ENCODE measurements at places on chromosomes 3 and 15.

DNA sequence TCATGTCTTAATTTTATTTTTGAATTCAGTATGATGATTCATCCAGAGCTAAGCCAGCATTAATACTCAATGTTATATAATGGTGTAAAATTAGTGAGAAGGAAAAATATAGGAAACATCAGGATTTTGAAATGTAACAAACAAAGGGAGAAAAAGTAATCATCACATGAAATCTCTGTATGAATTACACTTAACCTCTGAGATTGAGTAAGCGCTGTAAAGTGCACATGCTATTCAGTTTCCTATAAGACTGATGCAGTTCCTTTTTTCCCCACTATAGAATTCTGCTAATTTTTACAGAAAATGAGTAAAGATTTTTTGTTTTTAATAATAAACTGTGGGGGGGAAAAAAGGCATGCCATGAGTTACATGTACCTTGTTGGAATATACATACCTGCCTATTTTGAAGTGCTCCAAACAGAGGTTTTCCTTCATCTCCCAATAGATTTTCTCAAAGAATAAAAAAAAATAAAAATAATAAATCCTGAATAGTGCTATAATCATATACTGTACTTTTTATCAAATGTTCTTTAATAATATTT lies 64.0 kb upstream of the TTBK2 start:
- DNase-seq, result no peak

- DNase-seq, result no peak
These were observed 4.3 kb downstream of the MAPK6 start for GRCh38 chr15:52023169-52023922.

GRCh38 chr15:58136731-58137130 lies 1.4 kb upstream of the AQP9 start:
- no peak for DNase-seq

- no peak for DNase-seq
These were observed 140.3 kb upstream of the NSMCE3 start for GRCh38 chr15:29409890-29410289.

- DNase-seq, result no peak
These were observed 10.2 kb upstream of the KLF15 start for GRCh38 chr3:126367316-126367805.

DNA sequence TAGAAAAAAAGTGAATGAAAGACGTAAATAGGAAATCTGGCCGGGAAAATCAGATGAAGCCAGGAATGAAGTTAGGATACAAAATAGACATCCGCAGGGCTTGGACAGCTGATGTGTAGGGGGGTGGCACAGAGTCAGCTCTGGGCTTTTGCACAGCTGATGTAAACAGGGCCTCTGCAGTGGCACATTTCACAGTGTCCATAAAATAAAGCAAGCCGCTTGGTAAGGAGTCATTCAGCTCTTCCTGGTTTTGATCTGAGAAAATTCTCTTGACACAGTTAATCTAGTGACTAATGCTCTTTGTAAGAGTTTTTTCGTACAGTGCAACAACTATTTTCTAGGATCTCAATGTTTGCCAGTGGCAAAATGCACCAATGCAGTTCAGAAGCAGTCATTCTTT lies 153.3 kb downstream of the USP13 start:
- DNase-seq, result no peak

GRCh38 chr3:63911509-63911872 lies 692 bp downstream of the SCAANT1 start:
- no peak for DNase-seq

DNA sequence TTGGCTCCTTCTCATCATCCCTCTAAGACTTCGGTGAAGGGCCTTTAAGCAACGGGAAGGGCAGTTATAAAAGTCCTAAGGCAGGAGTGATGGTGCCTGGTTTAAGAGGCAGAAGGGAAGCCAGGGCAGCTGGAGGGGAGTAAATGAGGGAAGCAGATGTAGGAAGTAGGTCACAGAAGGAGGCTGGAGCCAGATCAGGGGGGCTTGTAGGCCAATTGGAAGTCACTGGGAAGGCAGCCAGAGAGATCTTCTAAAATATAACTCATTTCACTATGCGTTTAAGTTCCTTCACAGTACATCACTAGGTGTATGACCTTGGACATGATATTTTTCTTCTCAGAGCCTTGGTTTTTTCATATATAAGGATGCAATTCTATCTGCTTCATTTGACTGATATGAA lies 94.7 kb downstream of the MYH15 start:
- no peak for DNase-seq

DNA sequence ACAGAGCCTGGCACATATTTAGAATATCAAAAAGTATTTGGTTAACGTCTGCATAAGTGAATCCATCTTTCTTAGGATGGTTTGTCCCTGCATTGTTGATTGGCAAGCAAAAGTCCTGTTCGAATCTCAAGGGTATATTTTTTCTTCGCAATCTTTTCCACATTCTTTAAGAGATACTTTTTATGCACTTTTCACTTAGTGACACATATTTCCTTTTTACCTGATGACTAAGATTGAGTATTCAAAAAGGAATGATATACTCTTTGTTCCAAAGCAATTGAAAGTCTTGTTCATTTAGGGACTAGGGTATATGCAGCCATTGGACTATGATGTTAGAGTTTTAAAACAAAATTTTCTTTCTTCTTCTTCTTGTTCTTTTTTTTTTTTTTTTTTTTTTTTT lies 349.9 kb downstream of the NLGN1 start:
- DNase-seq, result no peak

DNA sequence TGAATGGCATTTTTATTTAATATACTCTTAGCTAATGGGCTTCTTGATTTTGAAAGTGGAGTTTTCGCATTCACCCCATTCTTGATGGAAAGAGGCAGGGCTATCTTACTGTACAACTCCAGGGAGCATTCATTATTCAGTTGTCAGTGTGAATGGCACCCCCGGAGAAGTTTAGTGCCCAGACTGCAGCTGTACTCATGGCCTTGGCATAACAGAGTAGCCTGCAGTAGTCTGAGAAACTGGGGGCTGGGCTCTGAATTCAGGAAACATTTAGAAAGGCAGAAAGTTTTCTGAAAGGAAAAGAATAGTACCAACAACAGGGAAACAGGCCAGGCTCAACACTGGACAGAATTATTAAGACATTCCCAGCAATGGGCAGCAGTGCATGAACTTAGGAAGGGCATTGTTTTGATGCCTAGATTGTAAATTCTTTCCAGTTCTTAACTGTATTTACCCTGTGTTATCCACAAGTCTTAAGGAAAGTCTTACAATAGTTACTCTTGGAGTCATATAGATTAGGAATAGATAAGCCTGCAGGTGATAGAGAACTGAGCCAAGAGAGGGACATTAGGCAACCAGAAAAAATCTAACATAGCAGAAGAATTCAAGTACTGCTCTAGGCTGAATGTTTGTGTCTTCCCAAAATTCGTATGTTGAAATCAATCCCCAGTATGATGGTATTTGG lies 44.4 kb downstream of the TIPARP start:
- no peak for DNase-seq

DNA sequence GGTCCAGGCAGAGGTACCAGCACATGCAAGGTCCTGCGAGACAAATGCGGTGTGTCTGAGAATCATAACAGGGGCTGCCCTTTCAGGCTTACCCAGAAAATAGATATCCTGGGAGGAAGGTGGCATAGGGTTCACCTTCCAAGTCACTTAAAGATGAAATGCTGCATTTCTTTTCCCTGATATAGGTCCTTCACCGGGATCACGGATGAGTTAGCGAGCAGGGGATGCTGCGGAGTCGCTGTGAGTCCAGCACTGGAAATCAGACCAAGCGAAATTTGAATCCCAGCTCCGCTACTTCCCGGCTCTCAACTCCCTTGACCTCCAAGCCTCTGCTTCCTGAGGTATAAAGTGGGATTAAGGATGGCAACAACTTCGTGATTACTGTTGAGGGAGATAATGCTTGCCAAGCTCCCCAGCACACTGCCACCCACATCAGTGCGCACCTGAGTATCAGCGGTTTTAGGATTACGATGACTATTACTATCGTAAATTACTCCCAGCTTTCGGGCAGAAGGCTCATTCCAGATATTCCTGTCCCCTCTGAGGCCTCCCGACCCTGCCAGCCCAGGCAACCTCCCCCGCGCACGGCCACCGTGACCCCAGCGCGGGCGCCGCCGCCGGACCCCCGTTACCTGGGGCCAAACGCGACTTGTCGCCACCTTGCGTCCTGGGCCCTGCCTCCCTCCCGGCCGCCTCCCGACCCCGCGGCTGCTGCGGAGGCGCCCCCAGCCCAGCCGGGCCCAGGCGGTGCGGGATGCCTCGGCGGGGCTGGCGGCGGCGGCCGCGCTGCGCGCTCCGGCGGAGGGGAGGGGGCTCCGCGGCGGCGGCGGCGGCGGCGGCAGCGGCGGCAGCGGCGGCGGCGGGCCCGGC lies 589 bp upstream of the GPR27 start:
- no peak for DNase-seq

DNA sequence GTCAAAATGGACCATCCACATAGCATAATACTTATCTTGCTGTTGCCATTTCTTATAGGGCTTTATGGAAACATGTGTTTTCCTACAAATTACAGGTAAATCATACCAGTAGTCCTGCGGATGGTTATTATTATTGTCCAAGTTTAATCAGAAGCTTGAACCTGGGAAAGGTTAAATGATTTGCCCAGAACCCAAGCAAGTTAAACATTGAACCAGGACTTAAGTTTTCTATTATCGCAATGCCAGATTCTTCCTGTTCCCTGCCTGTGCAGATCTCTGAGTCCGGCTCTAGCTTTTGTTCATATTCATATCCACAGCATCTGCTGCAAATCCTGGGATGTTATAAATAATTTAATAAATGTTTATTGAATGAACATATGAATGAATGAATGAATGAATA lies 12.5 kb downstream of the LPP start:
- DNase-seq, result no peak

DNA sequence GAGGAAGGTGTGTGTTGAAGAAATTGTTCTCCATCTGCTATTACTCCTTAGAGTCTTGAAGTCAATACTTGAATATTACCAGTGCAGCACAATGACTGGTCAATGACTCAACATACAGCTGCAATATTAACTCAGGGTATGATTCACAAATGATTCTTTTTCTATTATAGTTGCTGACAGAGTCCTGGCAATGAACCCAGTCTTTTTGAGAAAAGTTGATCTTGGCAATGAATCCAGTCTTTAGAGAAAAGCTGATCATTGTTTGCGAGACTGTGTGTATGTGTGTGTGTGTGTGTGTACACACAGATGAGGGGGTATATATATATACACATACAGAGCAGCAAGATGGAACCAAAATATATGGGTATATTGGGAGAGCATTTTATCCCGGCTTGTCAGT lies 315.1 kb downstream of the ZNF385D start:
- no peak for DNase-seq

- DNase-seq, result no peak
These were observed 268.5 kb downstream of the CLSTN2 start for GRCh38 chr3:140203510-140203909.

DNA sequence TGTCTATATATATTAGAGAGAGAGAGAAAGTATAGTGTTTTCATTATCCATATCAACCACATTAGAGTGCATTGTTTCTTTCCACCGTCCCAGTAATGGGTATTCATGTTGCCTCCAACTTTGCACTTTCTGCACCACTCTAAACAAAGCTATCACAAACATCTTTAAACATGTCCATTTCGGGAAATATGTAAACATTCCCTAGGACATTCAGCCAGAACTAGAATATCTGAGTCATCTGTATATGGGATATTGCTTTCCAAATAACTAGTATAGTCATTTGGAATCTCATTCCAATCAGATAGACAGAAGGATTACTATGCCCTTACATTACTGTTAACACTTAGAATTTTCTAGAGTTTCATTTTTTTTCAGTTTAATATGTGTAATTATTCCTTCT lies 914.9 kb upstream of the EPHA6 start:
- no peak for DNase-seq

GRCh38 chr3:33543601-33544000 lies 103.4 kb upstream of the UBP1 start:
- no peak for DNase-seq

DNA sequence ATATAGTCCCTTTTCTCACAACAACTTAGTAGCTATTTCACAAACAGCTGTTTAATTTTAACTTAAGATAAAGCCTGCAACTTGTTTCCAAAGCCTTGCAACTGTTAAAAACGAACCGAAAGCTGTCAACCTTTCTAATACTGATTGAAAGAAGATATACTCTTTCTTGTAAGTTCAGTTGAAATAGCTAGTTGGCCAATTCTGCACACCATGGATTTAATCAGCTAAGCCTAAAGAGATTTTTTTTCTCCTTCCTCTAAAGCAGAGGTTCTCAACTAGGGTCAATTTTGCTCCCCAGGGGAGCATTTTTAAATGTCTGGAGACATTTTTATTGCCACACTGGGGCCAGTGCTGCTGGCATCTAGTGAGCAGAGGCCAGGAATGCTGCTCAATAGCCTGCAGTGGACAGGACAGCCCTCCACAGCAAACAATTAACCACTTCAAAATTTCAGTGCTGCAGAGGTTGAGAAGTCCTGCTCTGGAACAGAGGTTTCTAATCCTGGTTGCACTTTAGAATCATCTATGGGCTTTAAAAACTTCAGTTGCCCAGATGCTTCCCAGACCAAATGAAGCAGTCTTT lies 26.2 kb downstream of the MINDY4B start:
- DNase-seq, result no peak

- no peak for DNase-seq
These were observed 144.2 kb downstream of the PDCD6IP start for GRCh38 chr3:33942483-33943150.

DNA sequence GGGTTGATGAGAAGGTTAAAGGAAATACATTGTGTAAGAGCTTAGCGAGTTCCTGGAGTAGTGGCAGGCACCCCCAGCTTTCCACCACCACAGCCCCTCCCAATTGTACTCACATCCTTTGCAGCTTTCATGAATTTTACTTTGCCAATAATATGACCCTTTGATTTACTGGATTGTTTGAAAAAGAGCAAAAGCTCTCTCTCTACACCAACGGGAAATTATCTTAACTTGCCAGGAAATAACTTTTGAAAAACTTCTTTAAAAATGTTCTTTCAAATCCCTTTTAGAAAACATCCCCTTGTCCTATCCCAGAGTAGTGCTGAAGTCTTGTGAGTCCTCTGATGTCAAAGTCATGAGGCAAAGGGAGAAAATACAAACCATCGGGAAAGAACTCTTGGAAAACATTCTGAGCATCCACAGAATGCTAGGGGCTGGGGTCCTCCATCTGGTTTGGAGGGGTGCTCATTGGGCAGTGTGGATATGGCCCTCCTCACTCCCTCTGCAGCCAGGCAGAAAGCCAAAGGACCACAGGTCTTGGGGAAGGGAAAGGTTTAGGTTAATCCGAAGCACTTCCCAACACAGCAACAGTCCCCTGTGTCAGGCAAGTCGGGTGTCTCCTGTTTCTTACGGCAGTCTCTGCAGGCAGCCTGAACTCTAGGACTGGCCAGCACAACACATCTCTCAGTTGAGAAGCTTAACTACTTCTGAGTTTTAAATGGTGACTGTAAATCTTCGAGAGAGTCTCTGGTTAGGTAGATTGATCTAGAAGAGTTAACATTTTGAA lies 36.5 kb downstream of the BOC start:
- no peak for DNase-seq
